ENCODE measurements at places on chromosomes 16 and 17. TPM values are rescaled to one million over a fixed set of nuclear protein-coding genes. Genes with fewer than 3 reads are reported as not detected.

GRCh38 chr17:30405161-30405560 lies 26.4 kb downstream of the CPD start:
- no peak for DNase-seq

GRCh38 chr16:53761962-53762703 lies 58.2 kb downstream of the FTO start:
- DNase-seq = no peak

Gene CX3CL1
- polyA plus RNA-seq = not detected

Gene SLC43A2
- polyA plus RNA-seq = 4.4 TPM
